Kidney capillary endothelial cell (primary cell): ENCODE measurements at places on chromosomes 6 and 20.

GRCh38 chr6:169950558-169950957 is 199.1 kb downstream of the ERMARD start:
- no peak for DNase-seq

GRCh38 chr6:73752943-73753342 is 56.9 kb downstream of the CD109 start:
- no peak for DNase-seq

DNA sequence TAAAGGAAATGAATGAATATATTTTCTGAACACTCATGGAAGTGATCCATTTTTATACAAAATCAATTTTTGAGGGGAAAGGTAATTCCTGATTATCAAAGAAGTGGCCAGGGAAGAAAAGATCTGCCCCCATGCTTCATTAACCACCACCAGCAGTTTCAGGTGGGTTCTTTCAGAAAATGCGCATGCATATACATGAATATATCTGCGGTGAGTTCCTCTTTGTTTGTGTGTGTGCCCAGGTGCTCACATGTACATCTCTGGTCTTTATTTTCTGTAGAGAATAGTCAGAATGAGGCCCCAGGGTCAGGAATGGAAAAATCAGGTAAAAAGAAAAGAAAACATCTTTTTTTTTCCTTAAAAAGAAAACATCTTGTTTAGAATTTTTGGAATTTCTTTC is 88.4 kb downstream of the SGK1 start:
- no peak for DNase-seq

- peak; percentile 76 for DNase-seq
Observed at GRCh38 chr20:35616465-35617396, 1.1 kb downstream of the SPAG4 start.

GRCh38 chr6:155177363-155177961 is 86.4 kb upstream of the CLDN20 start:
- DNase-seq: peak; percentile 68

DNA sequence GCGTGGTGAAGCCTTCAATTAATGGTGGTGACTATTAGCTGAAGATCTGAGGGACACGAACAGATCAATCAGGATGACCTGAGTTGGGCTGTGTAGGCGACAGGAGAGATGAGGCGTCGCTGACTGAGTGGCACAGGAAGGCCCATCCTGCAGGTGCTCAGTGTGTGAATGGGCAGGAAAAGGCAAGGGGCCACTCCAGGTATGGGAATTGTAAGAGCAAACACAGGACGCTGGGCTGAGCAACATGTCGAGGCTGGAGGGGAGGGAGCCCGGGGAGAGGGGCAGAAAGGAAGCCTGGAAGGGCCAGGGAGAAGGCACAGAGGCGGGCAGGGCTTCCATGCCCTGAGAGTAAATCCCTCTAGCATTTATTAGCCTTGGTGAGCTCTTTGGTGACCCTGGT is 151.0 kb downstream of the VEGFA start:
- DNase-seq: no peak

GRCh38 chr6:74334722-74335121 is 638.7 kb downstream of the CD109 start:
- DNase-seq: no peak

- no peak for DNase-seq
Observed at GRCh38 chr6:98880486-98880885, 46.1 kb downstream of the POU3F2 start.

DNA sequence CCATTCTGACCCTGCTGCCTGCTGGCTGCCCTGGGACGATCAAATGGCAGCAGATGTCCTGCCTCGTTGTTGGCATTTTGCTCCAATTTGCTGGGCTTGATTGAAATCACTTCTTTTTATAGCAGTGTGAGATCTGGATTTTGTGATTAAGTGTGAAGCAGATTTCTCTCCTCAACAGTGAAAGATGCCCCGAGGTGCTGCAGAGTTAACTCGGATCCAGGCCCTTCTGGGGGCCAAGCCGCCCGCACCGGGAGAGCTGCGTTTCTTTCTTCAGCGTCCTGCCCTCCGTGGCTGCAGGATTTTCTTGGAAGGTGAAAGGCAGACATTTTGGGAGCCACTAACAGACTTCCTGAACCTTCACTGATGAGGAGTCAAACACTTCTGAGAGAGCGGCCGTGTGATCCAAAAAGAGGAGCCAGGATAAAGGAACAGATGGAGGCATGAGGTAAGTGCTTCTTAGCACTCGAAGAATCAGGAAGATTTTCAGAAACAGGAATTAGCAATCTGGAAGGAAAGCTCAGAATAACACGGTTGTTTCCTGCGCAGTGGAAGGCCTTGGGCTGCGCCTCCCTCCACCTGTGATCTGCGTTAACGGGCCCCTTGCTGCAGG is 139.5 kb upstream of the AFDN start:
- DNase-seq: no peak

- no peak for DNase-seq
Observed at GRCh38 chr6:127451388-127451787, 7.8 kb downstream of the KIAA0408 start.
